ENCODE measurements at places on chromosomes 1 and 21.

DNA sequence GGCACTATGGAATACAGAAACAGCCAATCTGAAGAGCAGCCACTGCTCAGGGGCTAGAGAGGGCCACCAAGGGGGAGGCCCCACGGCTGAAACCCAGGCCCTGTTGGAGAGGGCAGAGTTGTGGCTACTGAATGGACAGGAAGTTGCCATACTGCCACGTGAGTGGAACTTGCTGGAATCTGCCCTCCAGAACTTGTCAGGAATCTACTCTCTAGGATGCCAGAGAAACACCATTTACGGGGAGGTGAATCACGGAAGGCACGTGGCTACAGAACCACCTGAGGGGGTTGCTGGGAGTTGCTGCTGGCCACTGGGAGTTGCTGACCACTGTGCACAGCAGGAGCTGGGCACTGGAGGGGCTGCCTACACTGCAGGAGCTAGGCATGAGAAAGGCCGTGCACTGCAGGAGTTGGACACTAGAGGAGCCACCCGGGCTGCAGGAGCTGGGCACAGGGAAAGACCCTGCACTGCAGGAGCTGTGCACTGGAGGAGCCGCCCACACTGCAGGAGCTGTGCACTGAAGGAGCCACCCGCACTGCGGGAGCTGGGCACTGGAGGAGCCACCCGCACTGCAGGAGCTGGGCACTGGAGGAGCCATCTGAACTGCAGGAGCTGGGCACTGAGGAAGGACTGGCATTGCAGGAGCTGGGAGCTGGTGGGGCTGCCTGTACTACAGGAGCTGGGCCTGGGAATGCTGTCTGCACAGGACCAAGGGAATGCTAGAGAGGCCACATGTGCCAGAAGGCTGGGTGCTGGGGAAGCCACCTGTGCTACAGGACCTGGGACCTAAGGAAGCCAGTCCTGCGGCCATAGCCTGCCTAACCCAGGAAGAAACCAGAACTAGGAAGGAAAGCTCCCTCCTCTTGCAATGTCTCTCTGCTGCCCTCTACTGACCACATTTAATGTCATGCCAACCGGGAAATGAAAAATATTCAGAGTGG is 343.4 kb downstream of the MATN1 start:
- DNase-seq: peak; percentile 79

- no peak for DNase-seq
These were observed 5.4 kb downstream of the SMIM1 start for GRCh38 chr1:3777647-3778589.

DNA sequence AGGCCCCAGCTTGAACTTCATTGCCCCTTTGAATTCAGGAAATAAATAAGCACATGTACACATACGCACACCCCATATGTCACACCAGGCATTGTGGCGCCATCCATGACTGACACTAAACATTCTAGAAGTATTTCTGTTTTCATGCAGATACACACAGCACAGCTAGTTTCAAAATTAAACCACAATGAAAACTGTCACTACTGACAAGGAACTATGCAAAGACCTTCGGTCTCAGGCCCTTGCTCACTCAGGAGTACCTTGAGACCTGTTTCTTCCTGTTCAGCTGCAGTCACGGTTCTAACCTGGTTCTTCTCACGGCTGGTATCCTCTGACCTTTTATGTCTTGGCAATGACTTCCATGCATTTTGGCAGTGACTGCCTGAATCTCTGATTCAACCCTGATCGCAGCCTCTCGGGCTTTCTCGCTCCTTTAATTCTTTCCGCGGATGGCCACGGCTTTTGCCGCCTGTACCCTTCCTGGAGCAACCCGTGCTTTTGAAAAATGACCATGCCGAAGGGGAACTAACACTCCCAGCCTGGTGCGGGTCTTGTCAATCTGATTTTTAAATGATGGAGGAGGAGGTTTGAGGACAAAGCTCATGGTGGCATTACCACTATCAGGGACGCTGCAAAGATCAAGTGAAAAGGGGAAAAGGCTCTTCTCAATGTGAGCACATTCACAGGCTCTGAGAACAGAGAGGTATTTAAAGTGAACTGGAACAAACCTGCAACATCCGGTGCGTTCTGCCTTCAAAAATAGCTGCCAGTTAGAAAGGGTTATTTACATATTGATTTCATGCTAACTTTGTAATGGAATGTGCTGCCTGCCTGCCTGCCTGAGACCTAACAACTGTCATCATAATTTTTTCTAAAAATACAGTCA is 384.6 kb downstream of the RRAGC start:
- DNase-seq: no peak

DNA sequence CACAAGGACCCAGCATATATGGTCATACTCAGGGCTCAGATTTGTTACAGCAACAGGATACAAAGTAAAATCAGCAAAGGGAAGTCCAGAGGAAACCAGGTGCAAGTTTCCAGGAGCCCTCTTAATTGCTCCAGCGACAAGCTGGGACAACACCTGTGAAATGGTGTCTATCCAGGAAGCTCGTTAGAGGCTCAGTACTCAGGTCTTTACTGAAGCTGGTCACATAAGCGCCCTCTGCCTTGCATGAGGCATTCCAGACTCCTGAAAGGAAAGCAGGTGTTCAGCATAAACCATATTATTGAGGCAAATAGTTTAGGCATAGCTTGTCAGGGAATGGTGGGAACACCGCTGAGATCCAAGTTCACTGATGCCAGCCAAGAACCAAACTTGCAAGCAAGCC is 231.0 kb downstream of the SLC35F3 start:
- no peak for DNase-seq

GRCh38 chr1:21707891-21708290 is 38.7 kb upstream of the RAP1GAP start:
- no peak for DNase-seq

Data from H4 (cell line).